ENCODE measurements at places on chromosomes 12 and 14. TPM values are rescaled to one million over a fixed set of nuclear protein-coding genes. Genes with fewer than 3 reads are reported as not detected.

- H3K27me3 ChIP-seq = peaks cover 9% of the 10 kb centered on the region
- H3K4me3 ChIP-seq = no peak overlapping the region
- H3K4me1 ChIP-seq = peaks cover 10% of the 10 kb centered on the region
- H3K27ac ChIP-seq = no peak overlapping the region
- H3K36me3 ChIP-seq = no peaks in the 10 kb centered on the region
Measured at GRCh38 chr14:56514663-56515371, 64.8 kb upstream of the TMEM260 start.

A2M gene
- total RNA-seq = not detected

TEX22 gene
- 0.90 TPM for total RNA-seq

DNA sequence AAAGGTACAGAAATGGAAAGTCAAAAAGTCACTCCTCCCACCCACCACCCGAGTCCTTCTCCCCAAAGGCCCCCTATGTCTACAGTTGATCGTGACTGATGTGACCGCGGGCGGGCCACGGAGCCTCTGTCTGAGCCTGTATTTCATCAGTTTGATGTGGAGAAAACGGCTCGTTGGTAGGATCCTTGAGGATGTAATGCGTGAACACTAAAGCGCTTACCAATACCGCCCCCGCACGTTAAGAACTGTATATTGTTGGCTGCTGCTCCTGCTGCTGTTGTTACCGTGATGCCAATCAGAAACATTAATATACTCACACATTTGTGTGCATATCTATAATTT is 24.6 kb upstream of the UBC start:
- H3K27me3 ChIP-seq = no peaks in the 10 kb centered on the region
- no peak overlapping the region for H3K27ac ChIP-seq

DNA sequence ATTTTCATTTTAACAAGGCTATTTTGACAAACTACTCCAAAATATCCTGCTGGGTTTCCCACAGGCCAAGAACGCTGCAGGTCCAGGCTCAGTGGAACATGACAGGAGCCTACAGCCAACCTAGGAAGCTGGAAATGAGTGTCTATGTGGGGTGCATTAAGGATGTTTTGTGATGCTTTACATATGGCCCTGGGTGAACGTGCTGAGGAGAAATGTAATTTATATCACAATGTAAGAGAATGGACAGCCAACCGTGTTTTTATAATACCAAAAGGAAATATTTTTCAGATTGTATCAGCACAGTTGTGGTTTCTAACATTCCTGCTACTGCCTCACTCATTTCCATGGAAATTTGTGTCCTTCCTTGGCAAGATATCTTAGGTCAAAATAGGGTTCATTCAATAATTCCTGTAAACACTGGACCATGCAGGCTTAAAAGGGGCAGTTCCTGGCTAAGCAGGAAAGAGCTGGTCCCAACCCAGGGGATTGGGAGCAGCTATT is 51.5 kb downstream of the ST8SIA1 start:
- H3K27ac ChIP-seq = no peak overlapping the region
- H3K36me3 ChIP-seq = peaks cover 8% of the 10 kb centered on the region
- H3K27me3 ChIP-seq = no peaks in the 10 kb centered on the region
- DNase-seq = no peak
- H3K4me1 ChIP-seq = peaks cover 27% of the 10 kb centered on the region
- no peak overlapping the region for H3K4me3 ChIP-seq

DNA sequence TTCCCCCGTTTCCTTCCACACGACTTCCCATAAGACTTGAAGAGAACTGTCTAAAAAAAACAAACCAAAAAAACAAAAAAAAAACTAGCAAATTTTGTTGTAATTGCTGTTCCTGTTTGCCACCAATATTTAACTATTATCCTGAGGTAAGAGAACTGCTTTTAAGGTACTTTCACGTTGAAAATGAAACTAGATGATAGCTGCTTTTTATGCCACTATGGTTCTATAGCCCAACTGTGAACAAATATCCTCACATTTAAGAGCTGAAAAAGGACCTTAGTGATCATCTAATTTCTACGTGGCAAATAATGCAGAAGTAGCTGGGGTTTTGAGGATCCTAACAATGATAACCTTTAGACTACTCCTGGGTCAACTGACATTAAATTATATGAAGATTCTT is 98.6 kb downstream of the TAOK3 start:
- H3K4me1 ChIP-seq = peaks cover 9% of the 10 kb centered on the region
- DNase-seq = no peak
- peaks cover 2% of the 10 kb centered on the region for H3K36me3 ChIP-seq
- no peak overlapping the region for H3K4me3 ChIP-seq
- no peak overlapping the region for H3K27ac ChIP-seq

DNA sequence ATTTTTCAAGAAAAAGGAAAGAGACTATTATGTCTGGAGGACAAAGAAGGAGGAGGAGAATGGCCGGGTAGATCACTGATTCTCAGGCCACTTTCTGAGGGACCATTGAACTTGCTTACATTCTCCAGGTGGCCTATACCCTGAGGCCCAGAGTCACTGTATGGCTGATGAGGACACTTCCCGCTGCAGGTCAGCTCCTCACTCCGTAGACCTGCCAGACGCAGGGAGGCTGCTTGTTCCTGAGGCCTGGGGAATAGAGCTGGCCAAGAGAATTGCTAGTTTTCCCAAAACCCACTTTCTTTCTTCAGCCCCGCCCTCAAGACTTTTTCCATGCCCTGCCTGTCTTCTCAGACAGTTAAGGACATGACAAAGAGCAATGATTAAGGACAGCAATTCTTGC is 510.5 kb upstream of the TBX3 start:
- no peaks in the 10 kb centered on the region for H3K4me1 ChIP-seq
- H3K27ac ChIP-seq = no peak overlapping the region
- H3K4me3 ChIP-seq = no peak overlapping the region
- no peaks in the 10 kb centered on the region for H3K36me3 ChIP-seq
- no peak for DNase-seq

SLC7A8 gene
- 0.83 TPM for total RNA-seq

DNA sequence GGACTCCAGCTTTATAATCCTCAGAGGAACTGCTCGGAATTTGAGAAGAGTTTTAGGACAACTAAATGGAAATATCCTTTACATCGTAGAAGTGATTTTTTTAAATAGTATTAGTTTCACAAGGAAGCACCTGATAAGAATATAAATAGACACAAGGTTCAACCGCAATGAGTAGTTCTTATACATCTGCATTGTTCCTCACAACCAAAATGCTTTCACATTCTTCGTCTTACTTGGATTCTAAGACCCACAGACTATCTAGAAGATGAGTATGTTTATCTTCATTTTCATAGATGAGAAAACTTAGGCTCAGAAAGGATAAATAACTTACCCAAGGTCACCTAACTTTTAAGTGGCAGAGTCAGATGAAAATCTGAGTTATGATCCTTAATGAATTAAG is 469.0 kb downstream of the GALC start:
- H3K27ac ChIP-seq = no peak overlapping the region
- H3K27me3 ChIP-seq = no peaks in the 10 kb centered on the region
- DNase-seq = no peak

DNA sequence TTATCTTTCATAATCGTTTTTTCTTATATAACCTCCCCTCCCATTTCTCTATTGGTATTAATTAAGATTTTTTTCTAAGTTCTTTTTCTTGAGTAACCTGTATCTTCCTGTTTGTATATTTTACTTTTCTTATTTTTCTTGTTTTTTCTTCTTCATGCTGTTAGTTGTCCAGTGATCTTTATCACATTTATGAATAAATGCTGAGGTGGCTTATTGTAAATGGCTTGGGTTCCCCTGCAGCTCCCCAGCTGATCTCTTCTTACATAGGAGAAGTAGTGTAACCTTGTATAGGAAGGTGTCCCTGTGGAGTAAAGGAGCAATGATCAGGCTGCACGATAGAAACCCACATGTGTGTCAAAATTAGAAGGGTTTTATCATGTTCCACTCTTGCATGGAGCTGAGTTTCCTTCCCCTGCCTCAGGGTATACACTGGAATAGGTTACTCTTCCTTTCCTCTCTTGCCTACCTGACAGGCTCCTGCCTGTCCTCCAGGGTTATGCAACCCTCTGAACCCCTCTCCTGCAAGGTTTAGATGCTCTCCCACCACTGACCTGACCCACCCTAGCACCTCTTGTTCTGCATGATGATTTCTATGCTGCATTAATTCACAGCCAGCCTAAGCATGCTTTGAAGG is 334.8 kb upstream of the RGS6 start:
- H3K27me3 ChIP-seq = no peaks in the 10 kb centered on the region
- no peak for DNase-seq
- H3K36me3 ChIP-seq = peaks cover 26% of the 10 kb centered on the region
- no peak overlapping the region for H3K27ac ChIP-seq
- no peak overlapping the region for H3K4me3 ChIP-seq

DNA sequence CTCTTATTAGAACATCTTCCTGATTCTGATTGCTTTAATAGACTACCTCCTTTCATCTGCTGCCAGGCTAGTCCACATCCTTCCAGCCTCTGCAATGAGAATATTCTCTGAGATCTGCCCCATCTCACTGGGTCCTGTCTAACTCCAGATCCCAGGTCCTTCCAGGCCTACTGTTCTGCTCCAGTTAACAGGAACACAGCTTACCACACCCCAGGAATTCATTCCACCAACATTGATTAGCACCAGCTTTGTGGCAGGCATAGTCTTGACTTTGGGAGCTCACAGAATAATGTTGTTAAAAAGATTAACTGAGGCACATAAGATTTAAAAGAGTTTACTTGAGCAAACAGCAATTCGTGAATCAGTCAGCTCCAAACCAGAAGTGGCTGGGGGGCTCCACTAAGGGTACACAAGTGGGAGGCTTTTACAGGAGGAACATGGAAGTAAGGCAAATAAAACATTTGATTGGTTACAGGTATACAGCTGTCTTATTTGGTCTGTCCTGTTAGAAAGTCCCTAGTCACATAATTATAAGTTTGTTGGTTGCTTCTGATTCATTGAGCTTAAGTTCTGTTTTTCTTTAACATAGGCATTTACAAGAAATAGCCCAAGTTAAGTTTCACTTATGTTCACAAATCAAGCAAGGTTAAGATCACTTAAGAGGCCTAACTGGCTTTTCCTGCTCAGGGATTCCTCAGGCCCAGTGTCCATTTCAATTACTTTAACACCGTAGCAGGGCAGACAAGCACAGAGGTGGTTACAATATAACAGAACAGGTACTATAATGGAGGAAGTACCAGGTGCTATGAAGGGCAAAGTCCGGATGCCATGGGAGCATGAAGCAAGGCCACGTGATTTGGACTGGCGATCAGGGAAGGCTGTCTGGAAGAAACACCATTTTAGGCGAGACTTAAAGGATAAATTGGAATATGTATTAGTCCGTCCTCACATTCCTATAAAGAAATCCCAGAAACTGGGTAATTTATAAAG is 12.2 kb upstream of the MYH7 start:
- DNase-seq = no peak
- H3K27me3 ChIP-seq = peaks cover 15% of the 10 kb centered on the region
- H3K36me3 ChIP-seq = no peaks in the 10 kb centered on the region
- no peak overlapping the region for H3K4me3 ChIP-seq
- no peaks in the 10 kb centered on the region for H3K4me1 ChIP-seq
- peak overlapping the region; percentile 6 for H3K27ac ChIP-seq

- H3K4me3 ChIP-seq = no peak overlapping the region
- H3K36me3 ChIP-seq = no peaks in the 10 kb centered on the region
- DNase-seq = no peak
- H3K27ac ChIP-seq = no peak overlapping the region
- H3K27me3 ChIP-seq = no peaks in the 10 kb centered on the region
Measured at GRCh38 chr14:93045965-93046704, 69.6 kb downstream of the ITPK1 start.

- no peaks in the 10 kb centered on the region for H3K36me3 ChIP-seq
- no peak overlapping the region for H3K27ac ChIP-seq
- H3K27me3 ChIP-seq = peaks cover 5% of the 10 kb centered on the region
- H3K4me3 ChIP-seq = no peak overlapping the region
Measured at GRCh38 chr12:107277855-107278254, 184.5 kb upstream of the CRY1 start.

DNA sequence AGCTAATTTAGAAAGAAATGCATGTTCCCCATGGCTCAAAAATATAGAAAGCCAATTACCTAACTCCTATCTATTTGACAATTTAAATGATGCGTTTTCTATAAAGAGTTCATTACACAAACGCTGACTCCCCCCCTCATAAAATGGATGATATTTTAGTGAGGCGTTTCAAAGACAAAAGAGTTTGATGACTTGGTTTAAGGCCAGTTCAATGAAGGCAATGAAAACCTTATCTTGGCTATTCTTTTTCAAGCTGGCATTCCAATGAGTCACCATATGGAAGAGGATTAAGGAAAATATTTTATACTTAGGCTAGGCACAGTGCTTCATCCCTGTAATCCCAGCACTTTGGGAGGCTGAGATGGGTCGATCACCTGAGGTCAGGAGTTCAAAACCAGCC is 62.7 kb downstream of the HMGA2 start:
- no peaks in the 10 kb centered on the region for H3K36me3 ChIP-seq
- no peak overlapping the region for H3K4me3 ChIP-seq
- no peak for DNase-seq

TAS2R13 gene
- not detected for total RNA-seq

Data from activated CD4-positive, alpha-beta memory T cell treated with anti-CD3 and anti-CD28 coated beads for 36 hours (primary cell).